ENCODE measurements at places on chromosomes 5 and 9. TPM values are rescaled to one million over a fixed set of nuclear protein-coding genes. Genes with fewer than 3 reads are reported as not detected.

Gene TLX3
- not detected for total RNA-seq

Gene GABRA6
- not detected for total RNA-seq

Gene DHFR
- 13.2 TPM for total RNA-seq

GRCh38 chr5:14008819-14009311, 64.4 kb upstream of the DNAH5 start:
- no peaks in the 10 kb centered on the region for H3K36me3 ChIP-seq
- no peaks in the 10 kb centered on the region for H3K27me3 ChIP-seq
- DNase-seq = no peak
- H3K4me3 ChIP-seq = no peak overlapping the region

- no peak overlapping the region for H3K4me3 ChIP-seq
- H3K36me3 ChIP-seq = no peaks in the 10 kb centered on the region
- no peaks in the 10 kb centered on the region for H3K27me3 ChIP-seq
- DNase-seq = no peak
- H3K4me1 ChIP-seq = no peaks in the 10 kb centered on the region
Observed at GRCh38 chr5:173568703-173569102, 47.7 kb downstream of the BOD1 start.

GRCh38 chr5:68798877-68799843, 294.7 kb upstream of the SLC30A5 start:
- peak overlapping the region; percentile 91 for H3K27ac ChIP-seq
- H3K4me3 ChIP-seq = no peak overlapping the region
- H3K36me3 ChIP-seq = no peaks in the 10 kb centered on the region
- peaks cover 43% of the 10 kb centered on the region for H3K4me1 ChIP-seq
- DNase-seq = peak; percentile 69

DNA sequence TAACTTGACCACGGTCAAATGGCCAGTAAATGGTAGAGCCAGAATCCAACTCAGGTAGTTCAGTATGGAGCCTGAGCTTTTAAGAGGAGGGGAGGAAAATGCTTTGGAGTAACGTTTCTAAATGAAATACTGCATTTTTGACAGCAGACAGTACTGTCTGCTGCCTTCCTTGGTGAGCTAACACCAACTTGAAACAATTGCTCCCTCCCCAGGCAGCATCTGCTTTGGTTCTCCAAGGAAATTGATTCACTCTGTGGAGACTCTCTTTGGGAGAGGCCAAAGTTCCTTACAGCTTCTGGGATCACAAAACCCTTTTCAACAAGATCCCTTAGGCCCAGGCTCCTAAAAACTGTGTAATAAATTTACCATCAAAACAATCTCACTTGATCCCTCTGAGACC, 75.2 kb upstream of the SSBP2 start:
- no peak for DNase-seq
- H3K27ac ChIP-seq = no peak overlapping the region
- no peaks in the 10 kb centered on the region for H3K36me3 ChIP-seq
- no peak overlapping the region for H3K4me3 ChIP-seq
- H3K27me3 ChIP-seq = no peaks in the 10 kb centered on the region
- peaks cover 3% of the 10 kb centered on the region for H3K4me1 ChIP-seq

DNA sequence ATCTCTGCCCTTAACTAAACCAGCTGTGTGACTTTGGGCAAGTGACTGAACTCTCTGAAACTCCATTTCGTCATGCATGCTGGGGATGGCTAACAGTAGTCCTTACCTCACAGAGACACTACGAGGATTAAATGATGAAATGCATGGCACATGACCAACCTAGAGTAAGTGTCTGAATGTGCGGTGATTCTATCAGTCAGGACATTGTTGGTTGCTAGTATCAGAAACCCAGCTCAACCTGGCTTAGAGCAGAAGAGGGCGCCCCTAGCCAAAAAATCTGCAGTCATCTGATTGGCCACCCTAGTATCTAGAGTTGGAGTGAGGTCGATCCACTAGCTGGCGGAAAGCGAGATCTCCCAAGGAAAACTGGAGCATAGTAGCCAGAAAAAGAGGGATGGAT, 25.2 kb downstream of the NEURL1B start:
- peaks cover 9% of the 10 kb centered on the region for H3K4me1 ChIP-seq
- no peaks in the 10 kb centered on the region for H3K27me3 ChIP-seq
- H3K27ac ChIP-seq = no peak overlapping the region

DNA sequence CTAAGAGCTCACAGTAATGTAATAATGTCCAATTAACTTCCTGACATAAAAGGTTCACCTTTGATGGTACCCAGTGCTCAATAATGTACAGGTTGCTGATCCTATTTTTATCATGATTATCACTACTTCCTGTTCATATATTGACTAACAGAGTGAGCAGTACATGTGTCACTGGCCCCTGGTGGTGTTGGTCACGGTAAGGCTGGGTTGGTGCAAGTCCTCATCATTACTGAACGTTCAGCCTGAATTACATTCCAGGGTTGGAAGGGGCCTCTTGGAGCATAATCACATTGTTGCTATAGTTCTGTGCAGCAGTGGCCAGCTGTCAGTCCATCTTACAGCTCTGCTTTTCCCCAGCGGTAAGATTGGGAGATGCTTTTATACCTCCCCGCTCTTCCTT, 24.2 kb upstream of the CKMT2 start:
- no peaks in the 10 kb centered on the region for H3K36me3 ChIP-seq
- H3K4me3 ChIP-seq = no peak overlapping the region
- H3K27ac ChIP-seq = no peak overlapping the region
- H3K4me1 ChIP-seq = no peaks in the 10 kb centered on the region
- no peaks in the 10 kb centered on the region for H3K27me3 ChIP-seq

GRCh38 chr9:81558091-81558830, 131.1 kb downstream of the TLE1 start:
- H3K27ac ChIP-seq = peak overlapping the region; percentile 10
- H3K4me3 ChIP-seq = no peak overlapping the region
- peaks cover 5% of the 10 kb centered on the region for H3K4me1 ChIP-seq
- no peak for DNase-seq
- no peaks in the 10 kb centered on the region for H3K36me3 ChIP-seq

DNA sequence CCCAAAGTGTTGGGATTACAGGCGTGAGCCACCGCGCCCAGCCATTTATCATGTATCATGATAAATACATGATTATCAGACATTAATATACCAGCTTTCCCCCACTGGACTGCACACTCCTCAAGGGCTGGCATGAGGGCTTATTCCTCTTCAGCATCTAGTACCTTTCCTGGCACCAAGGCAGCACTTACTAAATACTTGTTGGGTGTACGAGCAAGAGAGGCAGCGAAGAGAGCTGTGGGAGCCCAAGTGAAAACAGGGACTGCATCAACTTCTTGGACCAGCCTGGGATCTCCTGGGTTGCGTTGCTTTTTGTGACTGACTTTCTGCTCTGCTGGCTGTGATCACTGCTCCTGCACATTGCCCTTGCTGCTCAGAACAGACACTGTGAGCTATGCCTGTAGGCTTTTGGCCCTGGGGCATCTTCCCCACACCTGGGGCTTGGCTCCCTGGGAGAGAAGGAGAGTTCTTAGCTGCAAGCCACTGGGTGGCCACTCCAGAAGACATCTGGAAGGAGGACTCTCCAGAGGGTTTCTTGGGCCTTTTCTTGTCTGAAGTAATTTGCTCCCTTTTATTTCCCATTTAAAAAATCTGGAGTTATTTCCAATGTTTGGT, 224.3 kb downstream of the NR3C1 start:
- no peak for DNase-seq
- H3K4me1 ChIP-seq = peaks cover 45% of the 10 kb centered on the region
- H3K27ac ChIP-seq = no peak overlapping the region
- H3K36me3 ChIP-seq = no peaks in the 10 kb centered on the region

- no peak overlapping the region for H3K4me3 ChIP-seq
- H3K27ac ChIP-seq = no peak overlapping the region
- H3K4me1 ChIP-seq = peaks cover 11% of the 10 kb centered on the region
- H3K36me3 ChIP-seq = no peaks in the 10 kb centered on the region
- no peak for DNase-seq
- no peaks in the 10 kb centered on the region for H3K27me3 ChIP-seq
Observed at GRCh38 chr9:96065482-96066251, 190.2 kb downstream of the ERCC6L2 start.

GRCh38 chr9:92414566-92414965, 9.7 kb downstream of the OMD start:
- no peaks in the 10 kb centered on the region for H3K27me3 ChIP-seq
- H3K4me1 ChIP-seq = no peaks in the 10 kb centered on the region
- no peak overlapping the region for H3K4me3 ChIP-seq
- H3K27ac ChIP-seq = no peak overlapping the region

DNA sequence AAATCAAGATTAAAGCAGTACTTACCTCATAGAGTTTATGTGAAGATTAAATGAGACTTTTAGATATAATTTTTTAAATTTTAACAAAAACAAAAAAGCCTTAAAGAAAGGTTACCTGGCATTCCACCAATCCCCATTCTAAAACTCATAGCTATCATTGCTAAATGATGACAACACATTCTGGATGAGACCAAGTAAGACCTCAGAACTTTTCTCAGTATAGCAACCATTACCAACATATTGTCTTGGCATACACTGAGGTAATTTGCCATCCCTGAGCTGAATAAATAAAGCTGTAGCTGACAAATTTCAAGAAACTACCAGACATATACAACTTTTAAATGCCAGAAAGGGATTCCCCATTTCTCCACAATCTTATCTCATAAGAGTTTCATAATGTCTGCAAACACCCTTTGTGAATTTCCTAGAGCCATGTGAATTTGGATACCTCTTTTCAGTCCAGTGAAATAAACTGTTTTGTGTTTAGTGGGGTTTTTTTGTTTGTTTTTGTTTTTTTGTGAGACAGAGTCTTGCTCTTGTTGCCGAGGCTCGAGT, 29.5 kb downstream of the RANBP3L start:
- H3K4me3 ChIP-seq = no peak overlapping the region
- DNase-seq = no peak
- H3K4me1 ChIP-seq = peaks cover 17% of the 10 kb centered on the region
- no peaks in the 10 kb centered on the region for H3K27me3 ChIP-seq

DNA sequence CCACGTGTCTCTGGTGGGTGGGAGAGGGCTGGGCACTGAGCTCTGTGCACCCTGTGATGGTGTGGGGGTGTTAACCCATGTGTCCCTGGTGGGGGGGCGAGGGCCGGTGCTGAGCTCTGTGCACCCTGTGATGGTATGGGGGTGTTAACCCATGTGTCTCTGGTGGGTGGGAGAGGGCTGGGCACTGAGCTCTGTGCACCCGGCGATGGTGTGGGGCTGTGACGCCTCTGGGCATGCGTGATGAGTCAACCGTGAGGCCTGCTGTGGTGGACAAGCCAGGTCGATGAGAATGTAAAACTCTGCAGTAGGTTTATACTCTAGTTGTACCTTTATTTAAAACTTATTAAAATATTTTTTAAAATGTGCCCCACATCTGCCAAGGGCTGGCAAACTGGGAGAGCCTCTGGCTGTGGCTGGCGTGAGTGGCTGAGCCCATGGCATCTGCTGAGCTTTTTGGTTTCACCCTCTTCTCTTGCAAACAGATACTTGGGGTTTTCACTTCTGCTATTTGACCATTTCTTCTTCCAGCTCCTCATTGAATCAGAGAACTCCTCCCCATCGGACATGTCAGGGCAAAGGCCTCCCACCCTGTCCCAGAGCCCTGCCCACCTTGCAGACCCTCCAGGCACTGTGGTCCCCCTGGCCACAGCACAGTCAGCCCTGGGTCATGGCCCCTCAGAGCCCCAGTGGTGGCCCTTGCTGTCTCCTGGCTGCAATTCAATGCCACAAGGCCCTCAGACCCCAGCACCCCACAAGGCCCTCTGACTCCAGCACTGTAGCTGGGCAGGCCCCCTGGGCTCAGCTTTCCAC, 18.5 kb upstream of the EXOC3 start:
- no peaks in the 10 kb centered on the region for H3K36me3 ChIP-seq
- no peak overlapping the region for H3K27ac ChIP-seq
- no peak for DNase-seq
- H3K4me3 ChIP-seq = no peak overlapping the region
- H3K27me3 ChIP-seq = peaks cover 4% of the 10 kb centered on the region
- H3K4me1 ChIP-seq = no peaks in the 10 kb centered on the region

- H3K36me3 ChIP-seq = no peaks in the 10 kb centered on the region
- no peak overlapping the region for H3K27ac ChIP-seq
- no peaks in the 10 kb centered on the region for H3K27me3 ChIP-seq
- no peaks in the 10 kb centered on the region for H3K4me1 ChIP-seq
Observed at GRCh38 chr5:58544926-58545325, 37.9 kb upstream of the RAB3C start.

DNA sequence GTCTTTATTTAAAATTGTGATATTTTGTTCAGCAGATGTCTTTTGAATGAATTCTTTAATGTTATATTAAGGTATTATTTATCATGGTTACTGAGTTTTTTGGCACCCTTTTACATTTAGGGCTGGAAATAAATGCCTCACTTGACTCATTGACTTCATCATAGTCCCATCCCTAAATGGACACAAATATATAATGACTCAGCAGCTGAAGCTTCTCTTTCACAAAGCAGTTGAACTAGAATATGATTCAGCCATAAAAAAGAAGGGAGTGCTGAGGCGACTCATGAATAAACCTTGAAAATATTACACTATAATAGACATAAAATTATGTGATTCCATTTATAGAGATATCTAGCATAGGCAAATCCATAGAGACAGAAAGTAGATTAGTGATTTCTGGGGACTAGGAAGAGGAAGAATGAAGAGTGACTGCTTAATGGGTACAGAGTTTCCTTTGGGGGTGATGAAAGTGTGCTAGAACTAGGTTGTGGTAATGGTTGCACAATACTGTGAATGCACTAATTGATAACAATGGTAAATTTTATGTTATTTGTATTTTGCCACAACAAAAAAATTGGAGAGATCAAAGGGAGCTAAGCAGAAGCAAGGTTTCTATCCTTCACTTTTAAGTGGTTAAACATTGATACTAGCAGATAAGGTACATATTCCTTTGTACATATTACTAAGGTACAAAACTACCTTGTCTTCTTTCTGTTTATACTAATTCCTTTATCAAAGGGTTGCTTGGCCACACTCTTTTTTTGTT, 449.6 kb downstream of the NTRK2 start:
- H3K27me3 ChIP-seq = no peaks in the 10 kb centered on the region
- DNase-seq = no peak
- no peak overlapping the region for H3K27ac ChIP-seq
- H3K4me3 ChIP-seq = no peak overlapping the region

GRCh38 chr5:132277971-132278853, 16.0 kb upstream of the SLC22A4 start:
- H3K4me1 ChIP-seq = no peaks in the 10 kb centered on the region
- H3K4me3 ChIP-seq = no peak overlapping the region
- no peak overlapping the region for H3K27ac ChIP-seq
- no peaks in the 10 kb centered on the region for H3K27me3 ChIP-seq
- no peaks in the 10 kb centered on the region for H3K36me3 ChIP-seq
- DNase-seq = no peak

DNA sequence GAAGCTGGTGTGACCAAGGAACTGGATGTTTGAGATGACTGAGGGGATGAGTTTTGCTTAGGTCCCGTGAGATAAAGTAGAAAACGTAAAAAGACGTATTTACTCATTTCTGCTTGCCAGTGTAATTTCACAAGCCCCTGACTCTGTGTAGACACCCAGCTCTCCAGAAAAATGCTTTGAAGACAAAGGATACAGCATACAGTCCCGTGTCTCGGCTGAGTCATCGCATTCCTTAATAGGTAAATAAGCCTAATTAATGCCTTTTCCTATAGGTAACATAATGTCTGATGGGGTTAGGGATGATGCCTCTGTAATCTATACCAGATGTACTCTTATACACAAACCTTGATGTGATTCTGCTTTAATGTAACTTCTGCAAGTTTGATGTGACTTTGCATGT, 20.2 kb downstream of the S100Z start:
- H3K27ac ChIP-seq = no peak overlapping the region
- no peaks in the 10 kb centered on the region for H3K27me3 ChIP-seq
- DNase-seq = no peak
- H3K4me1 ChIP-seq = no peaks in the 10 kb centered on the region
- H3K4me3 ChIP-seq = no peak overlapping the region

Measured in psoas muscle (tissue), 8 donors.